ENCODE measurements at places on chromosomes 2 and 18.

GRCh38 chr2:217650229-217650628 lies 352.6 kb downstream of the TNS1 start:
- no peak for DNase-seq

- no peak for DNase-seq
Observed at GRCh38 chr2:195477248-195477995, 179.6 kb upstream of the SLC39A10 start.

GRCh38 chr2:68692511-68692910 lies 42.1 kb upstream of the ARHGAP25 start:
- no peak for DNase-seq

DNA sequence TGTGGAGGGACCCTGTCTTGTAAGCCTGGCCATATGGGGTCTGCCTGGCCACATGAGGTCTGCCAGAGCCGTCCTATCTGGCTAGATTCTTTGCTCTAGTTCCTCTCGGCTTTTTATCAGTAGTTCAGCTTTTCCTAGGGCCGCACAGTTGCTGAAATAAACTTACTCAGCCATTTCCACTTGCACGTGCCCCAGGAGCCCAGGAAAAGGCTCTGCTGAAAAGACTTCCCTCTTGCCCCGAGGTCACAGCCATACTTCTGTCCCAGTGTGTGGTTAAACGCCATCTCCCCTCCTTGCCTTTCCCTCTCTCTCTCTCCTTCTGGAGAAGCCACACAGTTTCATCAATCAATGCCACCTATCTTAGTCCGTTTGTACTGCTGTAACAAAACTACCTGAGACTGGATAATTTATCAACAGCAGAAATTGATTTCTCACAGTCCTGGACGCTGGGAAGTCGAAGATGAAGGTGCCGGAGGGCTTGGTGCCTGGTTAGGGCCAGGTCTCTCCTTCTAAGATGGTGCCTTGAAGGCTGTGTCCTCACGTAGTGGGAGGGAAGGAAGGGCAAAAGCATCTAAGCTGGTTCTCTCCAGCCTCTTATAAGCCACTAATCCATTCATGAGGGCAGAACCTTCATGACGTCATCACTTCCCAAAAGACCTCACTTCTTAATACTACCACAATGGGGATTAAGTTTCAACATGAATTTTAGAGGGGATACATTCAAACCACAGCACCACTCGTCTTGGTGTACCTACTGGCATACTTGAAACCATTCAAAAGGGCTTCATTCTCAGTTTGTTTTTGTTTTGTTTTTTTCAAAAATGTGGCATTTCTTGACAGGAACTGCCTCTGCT lies 11.2 kb upstream of the GALM start:
- DNase-seq = no peak

DNA sequence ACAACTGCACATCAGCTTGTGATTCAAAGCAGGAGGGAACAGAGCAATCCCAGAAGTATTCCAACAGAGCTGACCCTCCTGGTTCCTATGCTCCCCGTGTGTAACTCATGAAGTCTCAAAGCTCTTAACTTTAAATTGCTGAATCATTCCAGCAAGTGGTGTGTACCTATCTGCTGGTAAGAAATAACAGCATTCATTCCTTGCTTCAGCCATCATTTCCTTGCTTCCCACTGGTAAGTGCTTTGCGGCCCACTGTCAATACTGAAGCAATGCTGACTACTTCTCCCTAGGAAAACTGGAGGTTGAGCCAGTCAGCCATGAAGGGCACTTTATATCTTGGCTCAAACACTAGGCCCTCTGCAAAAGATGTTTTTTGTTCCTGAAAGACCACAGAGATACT lies 222.4 kb downstream of the EXOC6B start:
- DNase-seq = no peak

DNA sequence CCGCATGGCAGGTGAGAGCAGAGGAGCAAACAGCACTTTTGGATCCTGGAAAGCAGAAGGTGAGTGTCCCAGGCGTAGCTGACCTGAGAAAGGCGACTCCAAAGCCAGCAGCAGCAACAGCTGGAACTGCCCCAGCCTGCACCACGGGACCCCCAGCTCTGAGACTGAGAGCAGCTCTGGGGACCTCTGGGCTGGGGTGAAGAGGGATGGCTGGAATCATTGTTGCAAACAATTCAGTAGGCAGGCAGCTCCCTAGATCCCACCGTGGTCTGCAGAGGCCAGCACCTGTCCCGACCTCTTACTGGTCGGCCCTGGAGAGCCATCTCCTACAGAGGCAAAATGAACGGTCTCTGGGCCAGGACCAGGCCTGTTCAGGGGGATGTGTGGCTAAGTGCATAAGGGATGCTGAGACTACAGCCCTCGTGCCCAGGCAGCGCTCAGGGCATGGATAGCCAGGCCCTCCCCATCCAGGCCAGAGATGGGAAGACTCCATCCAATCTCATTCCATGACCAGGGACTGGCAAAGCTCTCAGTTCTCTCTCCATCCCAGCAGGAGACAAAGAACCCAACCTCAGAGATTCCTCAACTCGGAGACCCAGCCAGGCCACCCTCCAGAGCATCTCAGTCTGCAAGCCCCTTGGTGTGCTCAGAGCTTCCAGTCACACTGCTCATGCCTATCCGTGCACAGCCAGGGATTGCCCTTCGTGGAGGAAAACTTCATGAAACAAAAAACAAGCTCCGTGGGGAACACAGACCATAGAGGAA lies 38.2 kb upstream of the ALPP start:
- no peak for DNase-seq

- DNase-seq = no peak
Observed at GRCh38 chr2:170369894-170370293, 191.9 kb downstream of the MYO3B start.

DNA sequence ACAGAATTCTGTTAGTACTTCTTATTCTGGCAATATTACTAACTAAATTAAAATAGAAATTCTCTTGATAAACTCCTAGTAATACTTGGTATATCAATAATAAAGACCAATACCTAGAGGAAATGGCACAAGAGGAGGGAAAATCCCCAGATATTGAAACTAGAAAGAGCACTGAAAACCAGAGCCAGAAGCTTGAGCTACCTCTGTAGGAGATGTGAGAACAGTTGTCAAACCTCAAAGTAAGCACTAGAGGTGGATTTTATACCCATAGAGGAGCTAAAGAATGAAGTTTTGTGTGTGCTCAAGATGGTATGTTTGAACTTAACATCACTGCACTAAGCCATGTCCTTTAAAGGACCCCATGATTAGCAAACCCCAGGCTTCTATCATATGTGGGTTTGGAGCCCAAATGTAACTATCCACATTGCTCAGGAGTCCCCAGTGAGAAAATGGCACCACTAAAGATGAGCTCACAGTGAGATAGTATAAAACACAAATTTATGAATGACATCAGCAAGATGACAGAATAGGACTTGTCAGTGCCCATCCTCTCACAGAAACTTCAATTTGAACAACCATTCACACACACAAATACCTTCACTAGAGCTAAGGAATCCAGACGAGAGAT lies 122.1 kb downstream of the PKP4 start:
- no peak for DNase-seq

DNA sequence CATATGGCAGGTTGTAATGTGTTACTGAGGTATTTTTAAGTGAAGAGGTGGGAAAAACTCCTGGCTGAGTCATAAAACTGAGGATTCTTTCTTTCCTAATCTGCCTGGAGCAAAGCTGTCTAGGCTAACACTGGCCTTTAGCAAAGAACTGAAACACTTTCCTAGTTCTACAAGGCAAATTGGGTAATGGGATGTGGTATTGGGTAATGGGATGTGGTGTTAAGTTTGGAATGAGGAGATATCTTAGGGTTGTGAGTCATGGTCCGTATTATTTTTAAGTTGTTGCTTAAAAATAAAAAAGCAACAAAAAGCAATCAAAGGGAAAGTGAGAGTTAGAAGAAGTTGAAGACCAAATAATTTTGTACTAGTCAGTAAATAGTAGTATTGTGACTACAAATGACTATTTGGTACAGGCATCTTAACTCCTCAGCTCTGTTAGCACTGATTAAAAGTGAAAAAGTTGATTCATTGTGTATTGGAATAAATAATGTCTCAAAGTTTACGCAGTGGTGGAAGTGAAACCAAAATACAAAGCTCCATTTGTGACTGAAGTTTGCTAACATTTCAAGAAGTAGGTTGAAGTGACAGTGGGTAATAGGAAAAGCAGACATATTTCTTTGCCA lies 216.8 kb downstream of the CAMKMT start:
- DNase-seq = no peak

DNA sequence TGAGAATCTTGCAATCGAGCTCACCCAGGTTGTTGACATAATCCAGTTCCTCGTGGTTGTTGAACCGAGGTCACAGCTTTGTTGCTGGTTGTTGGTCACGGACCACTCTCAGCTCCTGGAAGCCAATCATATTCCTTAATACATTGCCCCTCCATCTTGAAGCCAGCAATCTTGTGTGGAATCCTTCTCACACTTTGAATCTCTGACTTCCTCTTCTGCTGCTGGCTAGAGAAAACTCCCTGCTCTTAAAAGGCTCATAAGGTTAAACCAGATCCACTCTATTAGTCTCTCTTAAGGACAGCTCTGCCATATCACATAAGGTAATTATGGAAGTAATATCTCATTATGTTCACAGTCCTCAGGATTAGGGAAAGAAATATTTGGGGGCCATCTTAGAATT lies 41.1 kb downstream of the SP140 start:
- no peak for DNase-seq
